Airway epithelial cell (primary cell): ENCODE measurements at places on chromosomes 7 and 10. TPM values are rescaled to one million over a fixed set of nuclear protein-coding genes. Genes with fewer than 3 reads are reported as not detected.

Gene ZNF365
- total RNA-seq, result 0.14 and 0.42 TPM in 2 replicates

Gene SLC16A9
- total RNA-seq, result 10.3 and 12.8 TPM in 2 replicates

Gene OR9A2
- not detected in 2 replicates for total RNA-seq

Gene OR2A5
- not detected in 2 replicates for total RNA-seq

Gene BHLHA15
- total RNA-seq, result 0.78 and 1.3 TPM in 2 replicates

Gene NEBL
- total RNA-seq, result 13.4 and 17.1 TPM in 2 replicates

Gene TMEM229A
- not detected in 2 replicates for total RNA-seq

Gene CALD1
- 94.7 and 125 TPM in 2 replicates for total RNA-seq

Gene SPDYE8
- total RNA-seq, result not detected in 2 replicates

Gene WNT16
- total RNA-seq, result not detected in 2 replicates

Gene ASL
- 40.2 and 49.4 TPM in 2 replicates for total RNA-seq

Gene INA
- 2.4 and 3.7 TPM in 2 replicates for total RNA-seq

Gene SYT15
- not detected in 2 replicates for total RNA-seq

Gene LLCFC1
- not detected in 2 replicates for total RNA-seq

Gene HMX3
- total RNA-seq, result not detected in 2 replicates

Gene GFRA1
- total RNA-seq, result 0.07 TPM in 1 of 2 replicates, not detected in the other

Gene NUTM2E
- not detected in 2 replicates for total RNA-seq

Gene SLC4A2
- total RNA-seq, result 55.0 and 69.0 TPM in 2 replicates

Gene LIPF
- not detected in 2 replicates for total RNA-seq

Gene HABP2
- not detected in 2 replicates for total RNA-seq
